ENCODE measurements at places on chromosomes 7 and 10.

- peak; percentile 68 for DNase-seq
These were observed 21.8 kb downstream of the DHX32 start for GRCh38 chr10:125859128-125859817.

- DNase-seq, result no peak
These were observed 101.2 kb downstream of the MPP7 start for GRCh38 chr10:28201410-28202400.

DNA sequence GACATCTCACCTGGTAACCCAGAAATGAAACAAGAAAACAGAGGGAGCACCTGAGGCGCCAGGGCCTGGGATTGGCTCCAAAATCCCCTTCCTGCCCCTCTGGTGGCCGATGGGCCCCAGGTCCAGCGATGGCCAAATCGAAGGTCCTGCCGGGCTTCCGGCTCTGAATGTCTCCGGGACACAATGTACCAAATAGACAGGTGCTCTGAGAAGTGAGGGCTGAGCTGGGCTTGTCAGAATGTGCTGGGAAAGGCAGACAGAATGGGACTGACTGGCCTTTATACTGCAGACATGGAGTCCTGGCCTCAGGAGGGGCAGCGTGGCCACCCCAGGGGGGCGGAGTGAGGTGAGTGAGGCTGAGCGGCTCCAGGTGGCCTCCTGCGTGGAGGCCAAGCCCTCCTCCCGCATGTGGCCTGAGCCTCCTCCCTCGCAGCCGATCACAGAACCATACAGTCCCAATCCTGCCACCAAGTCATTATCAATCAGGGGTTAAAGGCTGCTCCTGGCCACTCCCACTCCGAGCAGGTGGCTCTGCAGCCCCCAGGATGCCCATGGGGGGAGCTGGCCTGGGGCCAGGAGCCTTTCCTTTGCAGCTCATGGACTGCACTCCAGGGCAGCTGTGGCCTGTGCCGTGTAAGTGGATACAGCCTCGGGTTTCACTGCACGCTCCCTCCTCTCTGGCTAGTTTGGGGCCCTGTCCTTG, 185.5 kb downstream of the ADARB2 start:
- DNase-seq, result peak; percentile 77

DNA sequence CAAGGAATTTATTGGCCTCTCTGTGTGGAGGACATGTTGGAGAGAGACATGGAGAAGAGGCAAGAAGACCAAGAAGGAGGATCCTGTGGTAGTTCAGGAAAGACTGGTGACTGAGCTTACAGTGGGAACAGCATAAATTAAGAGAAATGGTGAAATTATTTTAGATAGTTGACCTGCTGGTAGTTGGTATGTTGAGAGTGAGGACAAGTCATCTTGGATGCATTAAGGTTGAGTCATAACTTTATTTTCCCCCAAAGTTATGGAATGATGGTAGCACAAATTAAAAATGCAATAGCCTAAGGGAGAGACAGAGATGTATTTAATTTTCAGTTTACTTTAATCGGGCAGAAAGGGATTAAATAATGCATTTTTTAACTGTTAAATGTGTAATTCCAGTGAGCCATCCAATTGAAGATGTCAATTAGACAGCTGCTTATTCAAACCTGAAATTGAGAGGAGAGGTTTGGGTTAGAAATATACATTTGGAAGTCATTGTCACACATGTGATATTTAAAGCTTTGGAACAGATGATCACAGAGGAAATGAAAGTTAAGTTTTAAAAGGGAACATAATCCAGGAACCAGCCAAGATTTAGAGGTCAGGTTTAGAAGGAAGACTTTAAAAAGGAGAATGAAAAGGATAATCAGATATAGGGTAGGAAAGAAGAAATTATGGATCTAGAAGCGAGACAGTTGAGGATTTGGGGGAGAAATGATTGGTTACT, 80.6 kb downstream of the DGKB start:
- no peak for DNase-seq

DNA sequence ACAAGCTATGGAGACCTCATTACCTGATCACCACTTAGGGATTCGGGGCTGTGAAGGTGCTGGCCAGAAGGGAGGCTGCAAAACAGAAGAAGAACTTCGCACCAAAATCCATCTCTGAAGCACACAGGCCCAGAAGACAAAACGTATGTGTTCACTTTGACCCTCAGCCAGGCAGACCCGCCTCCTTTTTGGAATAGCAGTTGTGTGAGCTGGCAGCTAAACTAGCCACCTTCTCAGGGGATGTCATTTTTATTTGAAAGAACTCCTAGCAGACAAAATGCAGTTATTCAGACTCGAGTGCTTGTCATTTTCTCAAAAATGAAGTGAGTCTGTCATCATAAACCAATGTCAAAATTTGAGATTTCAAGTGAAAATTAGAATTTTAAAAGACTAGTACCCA, 71.7 kb downstream of the TNS3 start:
- DNase-seq, result no peak

DNA sequence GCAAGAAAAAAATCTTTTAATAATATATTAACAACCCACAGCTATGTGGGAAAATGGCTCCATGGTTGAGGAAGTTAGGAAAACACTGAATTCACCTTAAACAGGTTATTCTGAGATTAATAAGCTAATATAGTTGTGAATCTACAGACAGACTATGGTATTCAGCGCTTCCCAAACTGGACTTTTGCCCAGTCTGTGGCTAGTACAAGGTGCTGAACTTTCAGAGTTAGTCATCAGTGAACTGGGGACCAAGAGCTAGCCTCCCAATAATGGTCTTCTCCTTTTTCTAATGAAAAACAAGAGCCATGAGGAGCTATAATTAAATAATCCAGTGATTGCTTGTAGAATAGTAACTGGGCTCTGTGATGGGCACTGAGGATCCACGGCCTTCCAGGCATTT, 65.3 kb downstream of the FRMPD2 start:
- no peak for DNase-seq

DNA sequence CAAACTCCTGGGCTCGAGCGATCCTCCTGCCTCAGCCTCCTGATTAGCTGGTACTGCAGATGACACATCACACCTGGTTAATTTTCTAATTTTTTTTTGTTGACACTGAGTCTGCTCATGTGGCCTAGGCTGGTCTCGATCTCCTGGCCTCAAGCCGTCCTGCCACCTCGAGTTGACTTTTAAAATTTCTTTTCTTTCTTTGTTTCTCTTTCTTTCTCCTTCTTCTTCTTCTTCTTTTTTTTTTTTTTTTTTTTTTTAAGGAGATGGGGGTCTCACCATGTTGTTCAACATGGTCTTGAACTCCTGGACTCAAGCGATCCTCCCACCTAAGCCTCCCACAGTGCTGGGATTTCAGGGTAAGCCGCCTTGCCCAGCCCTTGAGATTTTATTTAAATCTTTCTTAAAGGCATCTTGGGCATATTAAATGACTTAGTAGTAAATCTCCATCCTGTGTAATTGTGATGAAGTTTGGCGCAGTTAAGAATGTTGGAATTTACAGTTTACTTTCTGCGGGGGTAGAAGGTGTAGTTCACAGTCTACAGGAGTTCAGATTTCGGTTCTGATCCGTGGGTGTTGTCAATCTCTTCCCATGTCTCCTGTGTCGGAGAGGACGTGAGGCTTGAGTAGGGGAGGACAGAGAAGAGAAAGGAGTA, 1.0 kb upstream of the ITGA8 start:
- DNase-seq, result no peak
